ENCODE measurements at places on chromosomes 12 and 14. TPM values are rescaled to one million over a fixed set of nuclear protein-coding genes. Genes with fewer than 3 reads are reported as not detected.

The CLEC9A gene
- not detected for total RNA-seq

The PIANP gene
- not detected for total RNA-seq

The AICDA gene
- total RNA-seq, result 0.43 TPM

The PRB4 gene
- total RNA-seq, result not detected

The GYS2 gene
- total RNA-seq, result not detected

The SLCO1B3 gene
- not detected for total RNA-seq

The RD3L gene
- not detected for total RNA-seq

The ATN1 gene
- 29.4 TPM for total RNA-seq

The LPCAT3 gene
- total RNA-seq, result 34.7 TPM

The GZMB gene
- 61.9 TPM for total RNA-seq

The PPP2R5C gene
- 357 TPM for total RNA-seq

The TAS2R43 gene
- total RNA-seq, result 0.53 TPM

The KRT2 gene
- total RNA-seq, result 0.24 TPM

All from activated naive CD4-positive, alpha-beta T cell treated with anti-CD3 and anti-CD28 coated beads, Interleukin-2, amount 10 ng/mL, durations not matched to agents 5 hours and 36 hours (primary cell).